ENCODE measurements at places on chromosomes 16 and 17.
A peak's percentile ranks its signal among the peaks of the same experiment; 100 is the strongest.

- no peak for DNase-seq
Measured at GRCh38 chr17:61849674-61850073, 13.7 kb downstream of the BRIP1 start.

DNA sequence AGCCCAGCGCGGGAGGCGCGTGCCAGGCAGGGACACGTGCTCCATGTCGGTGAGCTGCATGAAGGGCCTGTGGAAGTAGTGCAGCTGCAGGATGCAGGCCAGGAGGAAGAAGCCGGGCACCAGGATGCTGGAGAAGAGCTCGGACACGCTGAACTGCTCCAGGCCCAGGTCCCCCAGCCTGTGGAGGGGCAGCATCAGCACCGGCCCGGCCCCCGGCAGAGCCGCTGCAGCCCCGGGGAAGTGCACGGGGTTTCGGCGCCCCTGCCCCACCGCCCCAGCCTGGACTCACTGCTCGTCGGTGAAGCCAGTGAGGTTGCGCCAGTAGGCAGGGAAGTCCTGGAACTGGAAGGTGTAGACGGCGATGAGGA lies 28.0 kb downstream of the CTU2 start:
- DNase-seq: no peak

DNA sequence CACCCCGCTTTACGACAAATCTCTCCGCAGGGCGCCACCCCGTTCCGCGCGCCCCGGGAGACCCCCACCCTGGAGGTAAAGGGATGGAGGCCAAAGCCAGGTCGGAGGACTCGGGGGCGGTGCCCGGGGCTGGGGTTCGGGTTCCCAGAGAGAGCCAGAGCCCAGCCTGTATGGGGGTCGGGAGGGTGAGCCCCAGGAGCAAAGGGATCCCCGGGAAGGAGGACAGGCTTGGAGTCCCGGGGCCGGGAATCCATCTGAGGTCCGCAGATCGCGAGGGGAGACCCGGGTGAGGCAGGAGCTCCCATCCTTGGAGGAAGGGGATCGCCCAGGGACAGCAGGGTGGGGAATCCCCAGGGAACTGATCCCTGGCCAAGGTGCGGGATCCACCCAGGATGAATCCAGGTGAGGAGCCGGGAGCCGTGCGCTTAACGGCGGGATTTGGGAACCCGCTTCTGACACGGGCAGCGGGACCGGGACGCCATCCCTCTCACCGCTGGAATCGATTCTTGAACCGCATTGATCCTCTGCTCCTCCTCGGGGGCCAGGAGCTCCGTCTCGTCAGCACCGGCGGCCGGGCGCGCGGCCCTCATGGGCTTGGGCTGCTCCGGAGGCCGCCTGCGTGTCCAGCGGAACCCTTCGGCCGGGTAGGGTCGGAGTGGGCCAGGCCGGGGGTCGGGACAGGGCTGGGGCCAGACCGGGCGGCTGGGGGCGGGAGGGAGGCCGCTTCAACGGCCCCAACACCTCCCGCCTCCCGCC lies at the start of gene MMD:
Gene MMD, minus strand, starts transcription at position 657 of the 756 bp plus-strand sequence. Its CDS starts 140 bp downstream, at position 517.
- no peak for DNase-seq

- DNase-seq: no peak
Measured at GRCh38 chr17:79085154-79085920, 10.7 kb downstream of the ENGASE start.

DNA sequence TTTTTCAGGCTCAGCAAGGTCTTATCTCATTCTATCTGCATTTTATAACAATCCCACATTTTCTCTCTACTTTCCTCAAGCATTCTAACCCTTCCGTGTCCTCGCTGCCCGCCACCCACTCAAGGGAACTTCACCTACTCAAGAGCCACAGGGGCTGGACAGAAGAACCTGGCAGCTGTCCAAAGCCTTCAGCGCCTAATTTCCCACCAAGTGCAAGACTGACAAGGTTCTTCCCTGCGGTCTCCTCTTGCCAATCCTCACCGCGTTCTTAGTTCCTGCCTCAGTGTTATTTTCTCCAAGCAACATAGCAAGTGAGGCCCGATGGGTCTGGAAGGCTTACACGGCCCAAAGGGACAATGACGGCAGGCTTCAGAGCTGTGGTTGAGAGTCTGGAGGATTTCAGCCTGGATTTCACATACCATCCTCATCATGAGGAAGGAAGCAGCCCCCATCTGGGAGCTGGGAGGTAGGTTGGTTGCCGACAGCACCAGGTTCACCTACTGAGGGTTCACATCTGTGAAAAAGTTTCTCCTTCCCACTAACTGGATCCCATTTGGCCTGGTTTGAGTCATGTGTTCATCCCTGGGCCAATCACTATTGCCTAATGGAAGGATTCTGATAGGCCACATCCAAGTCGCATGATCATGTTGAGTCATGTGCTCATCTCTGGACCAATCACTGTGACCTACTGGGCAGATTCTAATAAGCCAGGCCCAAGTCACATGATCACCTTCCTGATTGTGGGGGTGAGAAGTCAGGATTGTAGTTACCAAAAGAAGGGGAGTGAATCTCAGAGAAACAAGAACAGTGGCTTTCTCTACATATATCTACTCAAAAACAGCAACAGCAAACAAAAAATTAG lies 108.2 kb downstream of the N4BP1 start:
- no peak for DNase-seq

DNA sequence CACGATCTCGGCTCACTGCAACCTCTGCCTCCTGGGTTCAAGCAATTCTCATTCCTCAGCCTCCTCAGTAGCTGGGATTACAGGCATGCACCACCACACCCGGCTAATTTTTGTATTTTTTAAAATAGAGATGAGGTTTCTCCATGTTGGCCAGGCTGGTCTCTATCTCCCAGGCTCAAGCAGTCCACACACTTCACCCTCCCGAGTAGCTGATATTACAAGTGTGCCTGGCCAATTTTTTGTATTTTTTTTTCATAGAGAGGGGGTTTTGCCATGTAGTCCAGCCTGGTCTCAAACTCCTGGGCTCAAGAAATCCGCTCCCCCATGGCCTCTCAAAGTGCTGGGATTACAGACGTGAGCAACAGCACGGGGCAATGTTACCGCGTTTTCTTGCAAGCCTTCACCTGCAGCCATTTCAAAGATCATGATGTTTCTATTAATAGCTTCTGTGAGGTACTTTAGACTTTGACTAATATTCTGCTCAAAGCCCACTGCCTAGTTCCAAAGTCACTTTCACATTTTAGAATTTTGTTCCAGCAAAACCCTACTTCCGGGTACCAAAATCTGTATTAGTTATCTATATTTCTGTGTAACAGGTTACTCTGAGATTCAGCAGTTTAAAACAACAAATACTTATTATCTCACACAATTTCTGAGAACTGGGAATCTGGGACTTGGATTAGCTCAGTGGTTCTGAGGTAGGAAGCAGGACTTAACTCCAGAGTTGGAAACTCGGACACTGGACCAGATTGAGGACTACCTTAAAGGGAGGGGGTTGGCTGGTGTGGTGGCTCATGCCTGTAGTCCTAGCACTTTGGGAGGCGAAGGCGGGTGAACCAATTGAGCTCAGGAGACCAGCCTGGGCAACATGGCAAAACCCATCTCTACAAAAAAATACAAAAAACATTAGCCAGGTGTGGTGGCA lies 12.0 kb upstream of the MED13 start:
- DNase-seq: no peak

GRCh38 chr17:36212966-36213365 lies 2.1 kb downstream of the CCL4L2 start:
- DNase-seq: no peak

DNA sequence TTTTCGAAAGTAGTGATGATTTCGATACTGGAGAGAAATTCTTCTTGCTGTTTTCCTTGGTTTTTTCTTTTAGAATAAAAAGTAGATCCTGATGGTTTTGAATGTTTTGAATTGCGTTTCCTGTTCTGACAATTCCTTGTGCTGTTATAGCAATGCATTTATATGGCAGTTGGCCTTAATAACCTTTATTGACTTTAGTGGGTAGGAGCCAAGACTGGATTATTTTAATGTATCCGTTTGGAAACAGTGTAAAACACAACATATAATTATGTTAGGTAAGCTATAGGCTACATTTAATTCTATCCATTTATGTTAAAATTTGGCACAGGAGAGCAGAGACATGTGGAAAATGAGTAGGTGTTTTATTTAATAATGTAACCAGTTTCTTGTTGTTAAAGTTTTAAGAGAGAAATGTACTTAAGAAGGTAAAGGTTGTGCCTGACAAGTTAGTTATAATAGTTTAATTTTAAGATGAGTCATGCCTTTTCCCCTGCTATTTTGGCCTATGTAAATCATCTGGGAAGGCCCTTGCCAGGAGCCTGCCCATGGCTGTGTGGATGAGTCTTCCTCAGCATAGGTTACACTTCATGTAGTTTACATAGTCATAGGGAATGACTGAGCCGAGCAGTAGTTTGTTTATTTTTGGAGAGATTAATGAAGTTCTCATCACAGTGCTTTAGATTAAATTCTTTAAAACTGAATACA lies 189.9 kb downstream of the FTO start:
- no peak for DNase-seq

DNA sequence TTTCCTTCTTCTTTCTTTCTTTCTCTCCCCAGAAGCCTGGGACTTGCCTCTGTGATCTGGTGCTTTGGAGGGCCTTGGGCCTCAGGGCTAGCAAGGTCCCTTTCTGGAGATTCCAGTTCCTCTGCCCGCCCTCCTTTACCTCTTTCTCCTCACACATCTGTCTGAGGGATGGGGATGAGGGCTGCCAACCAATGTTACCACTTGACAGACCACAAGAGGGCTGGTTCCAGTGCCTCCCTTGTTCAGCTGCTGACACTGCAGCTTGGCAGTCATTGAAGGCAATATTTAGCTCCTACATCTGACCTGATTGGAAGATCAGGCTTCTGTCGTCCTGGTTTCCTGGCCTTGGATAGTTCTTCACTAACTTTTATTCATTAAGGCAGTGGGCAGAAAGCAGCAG lies 3.6 kb upstream of the ZNF652 start:
- no peak for DNase-seq

GRCh38 chr16:70430667-70431536 lies 8.0 kb downstream of the ST3GAL2 start:
- no peak for DNase-seq

GRCh38 chr17:32757963-32758362 lies 119.0 kb downstream of the MYO1D start:
- DNase-seq: no peak

DNA sequence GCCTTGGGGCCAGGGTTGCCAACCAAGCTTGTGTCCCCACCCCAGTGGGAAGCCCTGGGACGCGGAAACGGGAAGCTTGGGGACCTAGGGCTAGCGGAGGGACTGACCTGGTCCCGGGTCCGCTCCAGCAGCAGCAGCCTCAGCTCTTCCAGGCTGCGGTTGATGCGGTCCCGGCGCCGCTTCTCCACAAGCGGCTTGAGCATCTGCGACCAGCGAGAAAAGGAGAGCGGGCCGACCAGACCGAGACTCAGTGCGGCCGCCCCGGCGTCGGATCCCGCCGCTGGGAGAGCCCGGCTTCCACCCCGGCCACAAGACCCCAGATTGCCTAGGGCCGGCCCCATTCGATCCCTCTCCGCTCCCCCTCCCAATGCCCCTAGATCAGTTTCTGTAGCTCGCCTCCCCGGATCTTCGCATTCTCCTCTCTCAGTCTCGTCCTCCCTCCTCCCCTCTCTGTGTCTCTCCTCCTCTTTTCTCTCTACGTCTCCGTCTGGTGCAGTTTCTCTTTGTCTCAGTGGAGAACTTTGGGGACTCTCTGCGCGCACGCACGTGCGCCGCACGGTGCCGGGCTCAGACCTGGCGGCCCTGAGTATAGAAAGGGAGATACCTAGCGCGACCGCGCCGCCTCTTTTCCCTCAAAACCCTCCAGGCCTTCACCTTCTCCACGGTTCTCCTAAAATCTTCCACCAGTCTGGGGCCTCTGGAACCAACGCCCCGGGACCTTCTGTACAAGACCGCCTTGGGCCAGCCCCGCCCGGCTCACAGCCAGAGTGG lies 797 bp downstream of the HES7 start:
- DNase-seq: no peak

GRCh38 chr16:3717235-3718018 lies at the start of gene TRAP1:
TRAP1 (minus strand) TSS chr16:3717524; CDS start chr16:3717508, 16 bp downstream.
- peak; percentile 89 for DNase-seq

DNA sequence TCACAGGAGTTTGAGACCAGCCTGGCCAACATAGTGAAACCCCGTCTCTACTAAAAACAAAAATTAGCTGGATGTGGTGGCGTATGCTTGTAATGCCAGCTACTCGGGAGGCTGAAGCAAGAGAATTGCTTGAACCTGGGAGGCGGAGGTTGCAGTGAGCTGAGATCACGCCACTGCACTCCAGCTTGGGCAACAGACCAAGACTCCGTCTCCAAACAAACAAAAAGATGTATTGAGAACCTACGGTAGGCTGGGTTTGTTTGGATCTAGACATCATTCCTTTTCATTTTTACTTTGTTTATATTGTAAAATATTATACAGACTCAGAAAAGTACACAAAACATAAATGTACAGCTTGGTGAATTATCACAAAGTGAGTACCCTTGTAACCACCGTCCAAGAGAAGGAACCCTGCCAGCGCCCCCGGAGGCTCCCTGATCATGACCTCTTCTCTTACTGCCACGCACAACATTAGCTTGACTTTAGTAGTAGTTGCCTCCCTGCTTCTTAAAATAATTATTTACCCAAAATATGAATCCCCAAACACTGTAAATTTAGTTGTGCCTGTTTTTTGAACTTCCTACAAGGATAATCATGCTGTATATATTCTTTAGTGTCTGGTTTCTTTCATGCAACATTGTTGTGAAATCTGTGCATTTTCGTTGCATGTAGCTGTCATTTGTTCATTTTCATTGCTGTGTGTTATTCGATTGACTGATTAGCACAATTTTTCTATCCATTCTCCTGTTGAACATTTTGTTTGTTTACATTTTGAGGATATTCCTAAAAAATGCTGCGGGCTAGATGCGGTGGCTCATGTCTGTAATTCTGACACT lies 56.5 kb downstream of the KSR1 start:
- no peak for DNase-seq

- no peak for DNase-seq
Measured at GRCh38 chr16:4026854-4027253, 89.4 kb downstream of the ADCY9 start.

DNA sequence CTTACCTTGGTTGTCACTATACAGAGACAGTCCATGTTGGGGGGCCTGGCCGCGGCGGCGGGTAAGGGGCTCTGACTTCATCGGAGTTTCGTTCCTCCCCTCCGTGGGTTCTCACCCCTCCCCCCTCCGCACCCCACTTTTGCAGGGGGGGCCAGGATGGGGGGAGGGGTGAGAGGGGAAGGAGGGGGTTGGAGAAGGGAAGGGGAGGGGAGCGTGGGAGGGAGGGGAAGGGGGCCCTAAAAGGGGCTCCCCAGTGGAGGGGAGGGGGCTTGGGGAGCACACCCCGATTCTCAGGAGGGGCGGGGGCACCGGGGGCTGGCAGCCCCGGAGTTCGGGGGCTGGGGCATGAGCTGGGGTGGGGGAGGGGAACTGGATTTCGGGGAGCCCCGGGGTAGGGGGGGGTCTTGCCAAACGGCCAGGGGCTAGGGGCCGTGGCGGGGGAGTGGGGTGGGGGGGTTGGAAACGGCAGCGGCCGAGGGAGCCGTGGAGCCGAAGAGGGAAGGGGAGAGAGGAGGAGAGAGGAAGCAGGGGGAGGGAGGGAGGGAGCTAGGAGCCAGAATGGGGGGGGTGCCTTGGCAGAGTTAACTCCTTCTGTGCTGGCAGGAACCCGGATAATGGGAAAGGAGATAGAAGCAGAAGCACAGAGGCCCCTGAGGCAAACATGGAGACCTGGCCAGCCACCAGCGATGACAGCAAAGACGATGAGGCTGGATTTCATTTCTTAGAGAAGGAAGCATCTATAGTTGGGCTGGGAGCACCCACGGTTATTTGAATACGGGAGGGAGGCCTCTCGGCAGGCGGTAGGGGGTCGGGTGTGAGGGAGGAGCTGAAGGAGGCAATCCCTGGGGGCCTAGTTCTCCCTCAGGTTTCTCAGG lies 2.3 kb downstream of the DLG4 start:
- DNase-seq: no peak

Data from stimulated activated CD8-positive, alpha-beta memory T cell treated with anti-CD3 and anti-CD28 coated beads, Interleukin-2, amount 100 ng/mL, for 48 hours (primary cell).